ENCODE measurements at places on chromosomes 3 and 15. TPM values are rescaled to one million over a fixed set of nuclear protein-coding genes. Genes with fewer than 3 reads are reported as not detected.

The ALDH1A2 gene
- not detected for total RNA-seq

DNA sequence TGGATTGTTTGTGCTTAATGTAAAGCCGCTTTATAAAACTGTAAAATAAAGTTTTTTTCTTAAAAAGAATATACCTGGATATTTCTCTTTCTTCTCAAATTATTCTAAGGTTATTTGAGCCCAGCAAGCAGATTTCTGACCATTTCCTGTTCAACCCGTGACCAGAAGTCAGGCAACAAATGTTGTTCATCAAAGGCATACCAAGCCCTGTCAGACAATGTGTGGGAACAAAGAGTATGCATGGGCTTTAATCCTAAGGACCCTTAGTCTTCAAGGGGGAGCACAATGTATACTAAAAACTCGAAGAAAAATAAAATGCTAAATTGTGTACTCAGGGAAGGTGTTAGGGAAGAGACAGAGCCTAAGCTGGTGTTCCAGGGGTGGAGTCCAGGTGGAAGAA, 26.6 kb upstream of the PAQR5 start:
- no peaks in the 10 kb centered on the region for H3K4me1 ChIP-seq
- DNase-seq: no peak
- H3K36me3 ChIP-seq: peaks cover 5% of the 10 kb centered on the region
- no peak overlapping the region for H3K27ac ChIP-seq

DNA sequence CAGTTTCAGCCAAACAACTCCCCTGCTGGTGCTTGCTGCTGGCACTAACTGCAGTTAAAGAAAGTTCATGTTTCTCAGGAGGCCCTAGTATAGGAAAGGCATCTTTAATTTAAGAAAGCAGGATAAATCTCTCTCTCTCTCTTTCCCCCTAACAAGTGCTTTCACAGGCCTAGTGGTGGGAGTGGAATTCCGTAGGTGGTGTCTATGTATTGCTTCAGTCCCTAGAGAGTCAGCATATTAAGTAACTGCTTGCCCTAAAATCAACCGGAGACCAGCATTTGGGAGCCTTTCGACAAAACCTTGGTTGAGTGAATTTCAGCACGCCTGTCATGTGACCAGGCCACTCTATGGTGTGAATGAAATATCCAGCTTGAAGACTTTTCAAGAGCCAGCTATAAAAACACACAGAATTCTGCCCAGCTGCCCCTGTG, 169.2 kb upstream of the TGFBR2 start:
- H3K4me1 ChIP-seq: peaks cover 17% of the 10 kb centered on the region
- H3K27ac ChIP-seq: no peak overlapping the region
- DNase-seq: no peak
- no peak overlapping the region for H3K4me3 ChIP-seq

DNA sequence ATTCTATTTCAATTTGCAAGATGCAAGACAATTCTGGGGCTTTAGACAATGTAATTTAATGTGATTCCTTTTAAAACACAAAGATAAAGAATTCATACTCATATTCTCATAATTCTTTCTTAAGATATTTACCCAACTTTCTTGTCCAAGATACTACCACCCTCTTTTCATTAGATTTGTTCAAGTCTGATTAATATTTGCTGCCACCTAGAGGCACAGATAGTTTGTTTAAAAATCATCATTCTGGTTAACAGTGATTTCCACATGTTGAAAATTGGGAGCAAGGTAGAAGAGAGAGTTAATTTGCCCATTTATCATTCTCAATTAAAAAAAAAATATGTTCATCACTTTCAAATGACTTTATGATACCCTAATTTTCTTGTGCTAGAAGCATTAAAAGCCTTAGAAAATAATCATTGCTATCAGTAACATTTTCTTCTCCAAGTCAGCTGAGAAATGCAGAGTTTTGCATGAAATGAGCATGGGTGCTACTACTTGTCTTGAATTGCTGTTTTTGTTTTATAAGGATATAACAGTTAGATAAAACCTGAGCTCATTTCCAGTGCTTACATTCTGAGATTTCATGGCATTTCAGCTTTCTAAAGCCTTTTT, 11.6 kb downstream of the TAMM41 start:
- no peak overlapping the region for H3K4me3 ChIP-seq
- no peaks in the 10 kb centered on the region for H3K27me3 ChIP-seq
- DNase-seq: no peak
- H3K4me1 ChIP-seq: no peaks in the 10 kb centered on the region
- H3K27ac ChIP-seq: no peak overlapping the region
- peaks cover 76% of the 10 kb centered on the region for H3K36me3 ChIP-seq

GRCh38 chr3:122094693-122095092, 39.5 kb downstream of the CD86 start:
- no peak overlapping the region for H3K4me3 ChIP-seq
- no peaks in the 10 kb centered on the region for H3K36me3 ChIP-seq
- DNase-seq: no peak

GRCh38 chr3:127483902-127484591, 106.5 kb downstream of the TPRA1 start:
- H3K36me3 ChIP-seq: no peaks in the 10 kb centered on the region
- no peak overlapping the region for H3K4me3 ChIP-seq
- no peak for DNase-seq
- H3K4me1 ChIP-seq: peaks cover 16% of the 10 kb centered on the region
- no peak overlapping the region for H3K27ac ChIP-seq

The CCNB2 gene
- 1.1 TPM for total RNA-seq

DNA sequence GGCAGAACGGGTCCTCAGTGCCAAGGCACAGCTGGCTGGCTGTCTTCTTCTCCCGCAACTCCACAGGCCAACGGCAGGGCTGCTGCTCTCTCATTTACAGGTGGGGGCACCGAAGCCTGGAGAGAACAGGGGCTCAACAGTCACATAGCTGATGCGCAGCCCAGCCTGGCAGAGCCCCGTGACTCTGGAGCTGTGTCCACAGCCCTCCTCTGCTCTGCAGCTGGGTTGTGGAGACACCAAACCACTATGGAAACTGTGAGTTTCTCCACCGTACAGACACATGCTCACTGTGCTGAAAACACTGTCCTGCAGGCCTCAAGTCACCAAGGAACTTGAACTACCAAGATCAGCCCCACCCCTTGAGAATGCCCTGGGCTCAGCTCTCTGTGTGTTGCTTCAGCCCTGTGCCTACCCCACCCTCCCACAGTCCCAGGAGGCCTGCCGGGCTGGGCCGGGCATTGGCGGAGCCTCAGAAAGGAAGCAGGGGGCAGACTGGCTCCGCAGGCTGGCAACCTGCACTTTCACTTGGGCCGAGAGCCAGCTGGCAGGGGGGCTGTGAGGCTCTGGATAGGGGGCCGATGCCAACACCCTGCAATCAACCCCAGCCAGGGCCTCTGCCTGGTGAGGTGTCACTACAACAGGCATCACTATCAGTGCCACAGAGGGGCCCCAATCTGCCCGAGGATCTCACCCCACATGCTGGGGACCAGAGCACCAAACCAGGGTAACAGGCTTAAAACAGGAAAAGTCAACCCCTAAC, 113.7 kb upstream of the RPL32 start:
- DNase-seq: no peak
- H3K27me3 ChIP-seq: no peaks in the 10 kb centered on the region
- no peak overlapping the region for H3K27ac ChIP-seq
- no peak overlapping the region for H3K4me3 ChIP-seq
- H3K4me1 ChIP-seq: peaks cover 6% of the 10 kb centered on the region

DNA sequence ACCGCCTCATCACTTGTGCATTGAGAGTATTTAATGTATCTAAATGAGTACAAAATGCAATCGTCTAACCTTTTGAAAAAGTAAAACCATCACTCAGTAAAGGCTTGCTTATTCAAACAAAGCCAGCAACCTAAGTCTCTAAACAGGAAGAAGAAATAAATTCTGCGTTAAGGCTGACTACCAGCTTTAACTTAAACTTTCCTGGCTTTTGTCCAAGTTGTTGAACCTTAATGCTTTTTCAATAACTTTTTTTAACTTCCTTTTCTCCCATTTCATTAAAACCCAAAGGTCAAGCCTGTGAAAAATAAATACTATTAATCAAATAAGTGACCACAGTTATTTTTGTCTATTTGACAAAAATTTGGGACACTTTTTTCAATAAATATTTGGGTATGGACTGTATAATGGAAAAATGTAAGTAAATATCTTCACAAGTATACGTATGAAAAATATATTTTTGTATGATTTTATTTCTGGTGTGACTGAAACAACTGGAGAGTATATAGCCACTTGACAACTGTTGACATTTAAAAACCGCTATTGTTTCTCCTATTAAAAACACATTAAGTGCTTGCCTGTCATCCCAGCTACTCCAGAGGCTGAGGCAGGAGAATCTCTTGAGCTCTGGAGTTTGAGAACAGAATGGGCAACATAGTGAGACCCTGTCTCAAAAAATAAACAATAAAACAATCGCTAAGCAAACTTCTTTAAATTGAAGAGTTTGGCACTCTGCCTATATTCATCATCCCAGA, 2.9 kb downstream of the KLHL24 start:
- peak overlapping the region; percentile 22 for H3K27ac ChIP-seq
- H3K4me3 ChIP-seq: no peak overlapping the region
- peaks cover 8% of the 10 kb centered on the region for H3K4me1 ChIP-seq
- DNase-seq: no peak
- no peaks in the 10 kb centered on the region for H3K27me3 ChIP-seq

DNA sequence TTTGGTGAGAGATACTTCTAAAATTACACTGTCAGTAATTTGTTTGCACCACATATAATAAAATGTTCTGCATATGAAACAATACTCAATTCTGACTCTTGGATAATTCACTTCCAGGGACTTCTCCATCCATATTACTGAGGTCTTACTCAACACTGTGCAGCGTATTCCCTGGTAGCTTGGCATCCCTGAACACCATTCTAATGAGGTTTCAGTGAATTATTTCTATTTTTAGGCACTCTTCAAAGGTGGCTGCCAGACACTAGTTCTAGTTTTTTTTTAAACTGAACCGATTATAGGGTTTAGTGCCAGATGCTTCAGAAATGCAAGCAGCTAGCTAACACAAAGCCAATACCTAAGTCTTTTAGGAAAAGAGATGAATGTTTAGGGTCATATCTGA, 283.3 kb downstream of the FEZF2 start:
- H3K27me3 ChIP-seq: no peaks in the 10 kb centered on the region
- no peak for DNase-seq
- H3K27ac ChIP-seq: no peak overlapping the region

GRCh38 chr3:127770671-127771355, 51.5 kb downstream of the MGLL start:
- no peaks in the 10 kb centered on the region for H3K4me1 ChIP-seq
- H3K27ac ChIP-seq: no peak overlapping the region
- H3K4me3 ChIP-seq: no peak overlapping the region
- no peaks in the 10 kb centered on the region for H3K27me3 ChIP-seq
- DNase-seq: no peak
- no peaks in the 10 kb centered on the region for H3K36me3 ChIP-seq

DNA sequence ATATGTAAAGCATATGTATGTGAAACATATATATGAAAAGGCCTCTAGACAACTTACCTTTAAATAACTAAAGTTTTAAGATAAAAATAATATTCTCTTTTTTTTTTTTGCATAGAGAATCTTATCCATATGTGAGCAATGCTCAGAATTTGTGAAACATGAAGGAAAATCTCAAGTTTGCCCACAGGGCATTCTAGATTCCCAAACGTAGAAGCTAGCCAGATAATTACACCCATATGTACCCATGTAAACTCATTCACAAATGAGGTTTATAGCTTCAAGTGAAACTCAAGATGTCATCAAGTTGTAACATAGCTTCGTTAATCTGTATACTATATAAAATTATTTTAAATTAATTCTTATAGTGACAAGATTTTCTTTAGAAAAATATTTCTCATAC, 537.3 kb upstream of the NR2F2 start:
- H3K27ac ChIP-seq: no peak overlapping the region
- H3K4me1 ChIP-seq: no peaks in the 10 kb centered on the region
- no peaks in the 10 kb centered on the region for H3K27me3 ChIP-seq
- H3K36me3 ChIP-seq: no peaks in the 10 kb centered on the region

DNA sequence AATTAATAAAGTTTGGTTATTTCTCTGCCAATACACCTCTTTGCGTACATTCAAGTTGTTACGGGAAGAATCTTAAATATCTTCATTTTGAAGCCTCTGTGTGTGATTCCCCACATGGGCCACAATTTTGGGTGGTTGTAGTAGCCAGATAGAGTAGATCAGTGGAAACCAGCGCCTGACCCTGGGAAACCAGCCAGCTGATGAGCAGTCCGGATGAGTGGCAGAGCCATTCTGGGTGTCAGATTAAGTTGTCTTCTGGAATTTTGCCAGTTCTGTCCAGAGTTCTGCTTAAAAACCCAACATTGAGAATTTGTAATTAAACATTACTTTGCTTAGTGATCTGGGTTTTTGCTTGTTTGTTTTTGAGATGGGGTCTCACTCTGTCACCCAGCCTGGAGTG, 49.7 kb downstream of the MRPS25 start:
- no peaks in the 10 kb centered on the region for H3K4me1 ChIP-seq
- H3K27ac ChIP-seq: no peak overlapping the region
- H3K27me3 ChIP-seq: no peaks in the 10 kb centered on the region
- H3K4me3 ChIP-seq: no peak overlapping the region
- DNase-seq: no peak

GRCh38 chr3:69324362-69325025, 61.4 kb downstream of the FRMD4B start:
- no peak overlapping the region for H3K4me3 ChIP-seq
- no peaks in the 10 kb centered on the region for H3K27me3 ChIP-seq
- no peak overlapping the region for H3K27ac ChIP-seq
- DNase-seq: no peak

GRCh38 chr3:30308131-30308530, 298.3 kb upstream of the TGFBR2 start:
- no peak for DNase-seq
- peaks cover 2% of the 10 kb centered on the region for H3K36me3 ChIP-seq
- H3K27ac ChIP-seq: no peak overlapping the region
- no peak overlapping the region for H3K4me3 ChIP-seq
- H3K27me3 ChIP-seq: no peaks in the 10 kb centered on the region

DNA sequence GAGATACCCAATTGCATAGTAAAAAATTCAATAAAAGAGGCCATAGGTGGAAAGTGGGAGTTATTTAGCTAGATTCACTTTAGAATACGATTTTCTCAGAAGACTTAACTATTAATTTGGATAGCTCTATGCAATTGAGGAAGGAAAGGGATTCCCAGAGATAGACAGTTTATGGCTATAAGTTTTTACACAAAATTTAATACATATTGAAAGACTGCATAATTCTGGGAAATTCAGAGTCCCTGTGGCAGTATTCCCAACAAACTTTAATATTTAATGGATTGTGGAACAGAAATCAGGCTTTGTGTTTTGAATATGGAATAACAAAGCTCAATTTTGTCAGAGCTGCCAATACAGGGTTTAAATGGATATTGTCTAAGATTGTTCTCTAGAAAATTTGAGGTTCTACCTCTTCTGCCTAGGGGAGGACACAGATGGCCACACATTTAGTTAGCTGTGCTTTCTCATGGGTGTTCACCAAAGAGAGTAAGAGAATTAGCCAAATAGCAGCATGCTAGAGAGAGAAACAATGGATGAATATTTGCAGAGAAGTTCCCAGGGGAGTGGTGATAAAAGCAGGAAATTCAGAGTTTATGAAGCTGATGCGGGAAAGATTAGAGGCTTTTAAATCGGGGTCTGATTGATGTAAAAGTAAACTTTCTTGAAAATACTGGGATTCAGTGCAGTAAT, 8.5 kb downstream of the ISL2 start:
- no peak for DNase-seq
- H3K27me3 ChIP-seq: peaks cover 63% of the 10 kb centered on the region
- H3K27ac ChIP-seq: no peak overlapping the region
- H3K4me1 ChIP-seq: peaks cover 52% of the 10 kb centered on the region

GRCh38 chr15:26261966-26262365, 398.8 kb upstream of the ATP10A start:
- no peaks in the 10 kb centered on the region for H3K4me1 ChIP-seq
- no peak overlapping the region for H3K27ac ChIP-seq
- no peak for DNase-seq
- no peaks in the 10 kb centered on the region for H3K36me3 ChIP-seq

GRCh38 chr3:107347751-107348150, 29.5 kb upstream of the CCDC54 start:
- no peaks in the 10 kb centered on the region for H3K27me3 ChIP-seq
- DNase-seq: no peak

Measured in T-cell (primary cell).